Fibroblast of skin of back (primary cell): ENCODE measurements at places on chromosomes 2 and 18.

GRCh38 chr2:70565039-70565731 is 11.6 kb upstream of the TGFA start:
- DNase-seq, result no peak

GRCh38 chr2:216743781-216744180 is 48.4 kb upstream of the IGFBP5 start:
- DNase-seq, result peak; percentile 21

DNA sequence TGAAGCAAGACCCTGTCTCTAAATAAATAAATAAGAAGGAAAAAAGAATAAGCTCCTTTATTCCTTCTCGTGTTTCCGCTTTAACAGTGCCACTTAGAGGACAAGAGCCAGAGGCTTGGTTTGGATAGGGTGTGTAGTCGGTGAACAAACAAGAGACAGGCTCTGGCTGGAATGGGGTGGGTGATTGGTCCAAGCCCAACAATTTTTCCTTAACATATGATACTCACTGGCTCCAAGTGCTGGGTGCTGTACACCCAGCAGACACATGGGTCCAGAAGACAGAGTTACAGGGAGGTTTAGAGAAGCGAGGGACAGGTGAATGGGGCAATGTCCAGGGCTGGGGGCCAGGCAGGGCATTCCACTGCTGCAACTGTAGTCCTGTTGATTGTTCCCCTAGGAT is 77.8 kb downstream of the NCAPH start:
- no peak for DNase-seq

DNA sequence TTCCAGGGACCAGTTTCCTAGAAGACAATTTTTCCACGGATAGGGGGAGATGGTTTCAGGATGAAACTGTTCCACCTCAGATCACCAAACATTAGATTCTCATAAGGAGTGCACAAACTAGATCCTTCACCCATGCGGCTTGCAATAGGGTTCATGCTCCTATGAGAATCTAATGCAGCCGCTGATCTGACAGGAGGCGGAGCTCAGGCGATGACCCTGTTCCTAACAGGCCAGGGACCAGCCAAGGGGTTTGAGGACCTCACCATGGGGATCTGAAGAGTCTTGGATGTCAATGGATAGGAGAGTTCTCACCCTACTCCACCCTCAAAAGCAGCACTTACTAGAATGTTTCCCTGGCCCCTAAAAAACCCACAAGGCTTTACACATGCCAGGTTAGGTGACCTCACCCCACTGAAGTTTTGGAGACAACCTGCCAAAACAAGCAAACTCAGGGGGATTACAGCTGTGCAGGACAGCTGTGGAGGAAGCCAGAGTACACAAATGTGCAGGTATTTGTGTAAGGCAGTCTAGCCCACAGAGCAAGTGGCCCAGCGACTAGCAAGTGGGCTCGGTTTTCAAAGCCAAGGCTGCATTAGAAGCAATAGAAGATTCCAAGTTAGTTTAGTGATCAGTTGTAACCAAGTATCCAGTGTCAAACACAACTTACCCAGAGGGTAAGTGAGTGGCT is 3.9 kb downstream of the EVA1A start:
- DNase-seq, result no peak

- DNase-seq, result no peak
Observed at GRCh38 chr2:121478996-121479745, 51.5 kb upstream of the RNU4ATAC start.

- DNase-seq, result peak; percentile 55
Observed at GRCh38 chr2:62787386-62787785, 81.9 kb downstream of the EHBP1 start.

GRCh38 chr2:16716944-16717343 is 51.3 kb upstream of the CYRIA start:
- DNase-seq, result no peak

DNA sequence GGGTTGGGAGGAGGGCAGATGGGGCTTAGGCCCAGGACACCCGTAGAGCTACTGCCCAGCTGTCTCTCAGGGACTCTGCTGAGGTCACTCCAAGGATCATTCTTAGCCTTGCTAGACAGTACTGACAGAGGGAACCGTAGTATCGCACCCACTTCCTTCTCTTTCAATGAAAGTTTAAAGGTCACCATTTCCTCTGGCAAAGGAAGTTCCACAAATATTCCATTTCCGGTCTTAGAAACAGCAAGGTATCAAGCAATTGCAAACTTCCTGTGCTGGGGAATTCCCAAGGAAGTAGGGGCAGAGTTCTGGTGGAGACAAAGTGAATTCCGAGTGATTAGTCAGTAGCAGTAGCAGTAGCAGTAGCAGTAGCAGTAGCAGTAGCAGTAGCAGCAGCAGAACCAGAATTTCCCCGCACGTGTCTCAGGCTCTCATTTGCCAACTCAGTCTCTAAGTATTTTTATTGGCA is 24.7 kb downstream of the IL1B start:
- DNase-seq, result peak; percentile 94

DNA sequence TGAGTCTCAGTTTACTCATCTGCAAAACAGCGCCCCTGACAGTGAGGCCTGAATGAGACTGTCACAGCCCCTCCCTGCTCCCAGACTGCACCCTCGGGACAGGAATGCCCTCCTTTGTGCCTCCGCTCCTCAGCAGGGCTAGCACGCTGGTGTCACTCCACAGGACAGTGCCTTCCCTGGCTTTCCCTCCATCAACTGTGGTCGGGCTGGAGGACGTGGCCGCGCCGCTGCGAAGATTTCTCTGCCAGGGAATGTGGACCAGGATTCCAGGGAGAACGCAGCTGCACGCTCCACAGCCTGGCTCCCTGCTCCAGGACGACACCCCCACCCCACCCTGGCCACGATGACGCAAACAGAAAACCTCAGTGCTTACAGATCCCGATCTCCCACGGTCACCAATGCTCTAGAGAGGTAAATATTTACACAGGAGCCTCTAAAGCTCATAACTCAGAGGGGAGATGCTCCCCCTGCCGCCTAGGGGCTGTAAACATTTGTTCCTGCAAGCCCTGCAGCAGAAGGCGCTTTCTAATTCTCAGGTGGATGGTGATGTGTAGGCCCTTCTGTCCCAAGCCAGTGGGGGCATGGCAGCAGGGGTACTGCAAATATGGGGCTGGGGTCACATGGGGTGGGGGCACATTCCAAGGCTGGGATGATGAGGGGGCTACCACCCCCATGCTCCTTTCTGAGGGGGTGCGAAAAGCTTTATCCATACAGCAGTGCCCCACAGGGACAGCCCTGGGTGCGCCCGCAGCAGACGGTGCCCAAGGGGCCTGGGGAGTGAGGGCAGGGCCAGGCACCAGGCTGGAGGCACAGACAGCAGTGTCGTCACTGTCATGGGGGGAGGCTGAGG is 12.4 kb downstream of the HS6ST1 start:
- peak; percentile 93 for DNase-seq

DNA sequence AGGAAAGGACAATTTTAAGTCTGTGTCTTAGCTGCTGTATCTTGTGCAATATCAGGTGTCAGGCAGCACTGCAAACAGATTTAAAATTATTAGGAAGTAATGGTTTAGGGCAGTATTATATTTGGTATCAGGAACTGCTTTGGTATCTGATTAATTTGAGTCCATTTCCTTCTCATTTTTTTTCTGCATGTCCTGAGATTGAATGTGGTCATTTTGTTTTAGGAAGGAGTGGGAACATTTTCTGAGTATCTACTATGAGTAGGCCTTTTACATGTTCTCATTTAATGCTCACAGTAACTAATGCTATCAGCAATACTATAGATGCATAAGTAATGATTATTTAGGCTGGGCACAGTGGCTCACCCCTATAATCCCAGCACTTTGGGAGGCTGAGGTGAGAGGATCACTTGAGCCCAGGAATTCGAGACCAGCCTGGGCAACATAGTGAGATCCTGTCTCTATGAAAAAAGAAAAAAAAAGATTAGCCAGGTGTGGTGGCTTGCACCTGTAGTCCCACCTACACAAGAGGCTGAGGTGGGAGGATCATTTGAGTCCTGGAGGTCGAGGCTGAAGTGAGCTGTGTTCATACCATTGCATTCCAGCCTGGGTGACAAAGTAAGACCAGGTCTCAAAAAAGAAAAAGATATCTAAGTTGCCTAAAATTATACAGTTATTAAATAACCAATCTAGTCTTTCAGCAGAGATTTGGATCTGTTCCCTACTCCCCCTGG is 4.7 kb downstream of the FMNL2 start:
- no peak for DNase-seq

GRCh38 chr2:28413899-28414295 is 21.2 kb downstream of the FOSL2 start:
- no peak for DNase-seq

DNA sequence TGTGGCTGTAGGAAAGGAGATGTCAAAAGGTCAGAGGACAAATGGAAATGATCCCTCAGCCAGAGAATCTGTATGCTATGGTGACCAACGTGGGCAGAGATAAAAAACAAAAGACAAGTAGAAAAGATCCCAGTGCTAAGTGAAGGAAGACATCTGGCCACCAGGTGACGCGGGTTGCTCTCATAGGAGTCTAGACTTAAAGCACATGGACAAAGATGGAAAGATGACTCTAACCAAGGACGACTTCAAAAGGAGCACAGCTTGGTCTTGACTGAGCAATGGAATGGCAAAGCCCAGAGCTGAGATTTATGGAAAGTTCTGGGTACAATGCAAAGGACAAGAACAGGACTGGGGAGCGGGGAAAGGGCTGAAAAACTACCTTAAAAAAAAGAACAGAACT is 96.8 kb downstream of the CLIP4 start:
- DNase-seq, result no peak

GRCh38 chr2:81266106-81266505 is 961.6 kb upstream of the LRRTM1 start:
- DNase-seq, result peak; percentile 1

DNA sequence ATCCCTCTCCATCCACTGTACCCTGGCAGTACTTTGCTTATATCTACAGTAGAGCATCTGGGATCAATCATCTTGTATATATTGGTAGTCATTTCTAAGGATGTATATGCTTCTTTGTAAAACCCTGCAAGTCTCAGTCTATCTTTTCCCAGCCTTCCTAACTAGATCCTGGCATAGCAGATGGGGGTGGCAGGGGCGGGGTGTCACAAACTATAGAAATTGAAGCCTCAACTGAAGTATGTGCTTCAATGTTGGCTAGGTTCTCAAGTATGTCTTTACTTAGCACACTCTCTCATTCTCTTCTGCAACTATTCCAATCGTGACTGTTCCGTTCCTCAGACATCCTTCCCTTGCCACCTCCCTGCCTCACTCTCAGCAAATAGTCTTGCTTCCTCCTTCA is 30.1 kb upstream of the AGPS start:
- DNase-seq, result no peak

- peak; percentile 35 for DNase-seq
Observed at GRCh38 chr2:190713471-190713870, 64.6 kb downstream of the NAB1 start.

GRCh38 chr2:437756-438393 is 150.0 kb upstream of the ALKAL2 start:
- no peak for DNase-seq

GRCh38 chr2:29751390-29751789 is 170.0 kb downstream of the ALK start:
- no peak for DNase-seq

- no peak for DNase-seq
Observed at GRCh38 chr18:56756966-56757365, 105.8 kb downstream of the WDR7 start.

DNA sequence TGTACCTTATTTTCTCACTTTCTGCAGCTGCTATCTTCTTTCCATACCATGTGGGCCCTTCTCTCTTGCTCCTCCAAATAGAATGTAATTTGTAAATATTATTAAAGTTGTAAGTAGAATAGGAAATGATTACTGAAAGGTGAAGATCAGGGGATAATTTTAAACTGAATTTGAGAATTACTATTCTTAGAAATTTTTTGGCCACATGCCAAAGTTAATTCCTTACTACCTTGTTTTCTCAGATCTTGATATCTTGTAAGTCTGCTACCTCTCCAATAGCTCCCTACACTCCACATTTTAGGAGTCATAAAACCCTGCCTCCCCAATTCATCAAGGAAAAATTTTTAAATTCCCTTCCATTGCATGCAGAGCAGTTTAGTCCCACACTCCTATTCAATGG is 442.7 kb downstream of the SATB2 start:
- no peak for DNase-seq

DNA sequence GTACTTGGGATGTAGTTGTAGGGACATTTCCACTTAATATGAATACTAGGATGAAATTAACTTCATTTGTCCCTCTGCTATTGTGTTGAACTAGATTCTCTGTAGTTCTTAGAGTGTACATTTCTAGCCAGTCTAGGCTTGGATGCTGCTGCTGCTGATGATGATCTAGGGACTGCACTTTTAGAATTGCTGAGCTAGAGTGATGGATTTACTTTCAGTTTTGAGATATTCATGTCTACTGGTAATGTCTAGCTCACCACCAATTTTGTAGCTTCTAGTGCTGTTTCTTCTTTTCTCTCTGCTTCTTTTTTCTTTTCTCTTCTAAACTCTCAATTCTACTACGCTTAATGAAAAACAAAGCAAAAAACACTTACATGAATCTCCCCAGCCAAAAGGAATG is 49.4 kb downstream of the MRPS9 start:
- DNase-seq, result no peak

DNA sequence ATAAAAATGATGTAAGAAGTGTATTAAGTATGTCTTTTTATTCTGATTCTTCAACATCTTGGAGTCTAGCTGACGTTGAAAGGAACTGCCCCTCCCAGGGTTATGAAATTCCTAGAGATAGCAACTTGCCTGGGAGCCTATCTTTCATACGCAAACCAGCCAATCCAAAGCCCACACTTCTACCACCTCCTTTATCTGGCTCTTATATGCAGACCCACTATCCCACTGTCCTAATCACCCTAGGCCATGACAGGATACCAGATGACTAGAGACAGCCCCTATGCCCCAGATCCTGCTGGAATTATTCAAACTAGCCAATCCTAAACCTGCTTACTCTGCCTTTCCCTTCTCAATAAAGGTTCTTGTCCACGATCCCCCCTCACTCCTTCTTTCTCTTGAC is 11.8 kb upstream of the CDC42EP3 start:
- no peak for DNase-seq

- DNase-seq, result no peak
Observed at GRCh38 chr18:48611203-48611602, 72.4 kb downstream of the CTIF start.

DNA sequence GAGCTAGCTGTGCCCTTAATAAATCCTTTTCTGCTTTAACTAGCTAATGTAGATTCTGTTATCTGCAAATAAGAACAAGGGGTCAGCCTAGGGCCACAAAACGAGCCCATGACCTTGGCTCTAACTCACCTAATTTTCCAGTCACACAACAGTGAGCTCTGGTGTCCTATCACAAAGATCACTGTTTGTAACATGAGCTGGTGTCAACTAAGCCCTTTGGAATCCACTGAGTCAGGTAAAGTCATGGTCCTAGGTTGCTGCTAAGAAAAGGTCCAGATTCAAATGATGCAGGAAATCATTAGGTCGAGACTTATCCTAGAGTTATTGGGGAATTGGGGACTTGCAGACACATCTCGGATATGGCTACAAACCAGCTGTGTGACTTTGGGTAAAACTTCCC is 49.9 kb downstream of the ST8SIA5 start:
- no peak for DNase-seq

- DNase-seq, result no peak
Observed at GRCh38 chr2:175418224-175418835, 236.8 kb upstream of the ATP5MC3 start.

GRCh38 chr18:27185025-27185763 is at the start of gene CHST9:
TSS of gene CHST9 (minus strand) at chr18:27185308. CDS start at chr18:27142809, 42,499 bp downstream.
- no peak for DNase-seq

GRCh38 chr2:225471039-225471438 is 71.5 kb downstream of the NYAP2 start:
- DNase-seq, result no peak

GRCh38 chr2:237585590-237586221 is 4.8 kb downstream of the RAB17 start:
- no peak for DNase-seq
